ENCODE measurements at places on chromosomes 7 and 10. TPM values are rescaled to one million over a fixed set of nuclear protein-coding genes. Genes with fewer than 3 reads are reported as not detected.

The CFAP58 gene
- total RNA-seq: 0.46 TPM

The DRGX gene
- total RNA-seq: not detected

The TMEM209 gene
- total RNA-seq: 10.2 TPM

The TUBB8 gene
- total RNA-seq: not detected

The HILPDA gene
- 14.4 TPM for total RNA-seq
